ENCODE measurements at places on chromosomes 7 and 10. TPM values are rescaled to one million over a fixed set of nuclear protein-coding genes. Genes with fewer than 3 reads are reported as not detected.

The CCL24 gene
- total RNA-seq: not detected

The PRF1 gene
- 0.03 TPM for total RNA-seq

The MOGAT3 gene
- not detected for total RNA-seq

The DNTT gene
- not detected for total RNA-seq

The STEAP4 gene
- not detected for total RNA-seq

The MPP7 gene
- 0.10 TPM for total RNA-seq

The OPALIN gene
- not detected for total RNA-seq

The ATP5MK gene
- total RNA-seq: 505 TPM

The PVRIG gene
- total RNA-seq: not detected

The LRIT1 gene
- total RNA-seq: not detected

The UBN2 gene
- total RNA-seq: 2.8 TPM

The COMMD3 gene
- total RNA-seq: 48.5 TPM

The LRRD1 gene
- total RNA-seq: not detected

The ZCCHC24 gene
- 2.6 TPM for total RNA-seq

The CHRM2 gene
- total RNA-seq: not detected

The VIPR2 gene
- 0.06 TPM for total RNA-seq

The WNT8B gene
- total RNA-seq: not detected
